ENCODE measurements at places on chromosomes 5 and 9. TPM values are rescaled to one million over a fixed set of nuclear protein-coding genes. Genes with fewer than 3 reads are reported as not detected.

DNA sequence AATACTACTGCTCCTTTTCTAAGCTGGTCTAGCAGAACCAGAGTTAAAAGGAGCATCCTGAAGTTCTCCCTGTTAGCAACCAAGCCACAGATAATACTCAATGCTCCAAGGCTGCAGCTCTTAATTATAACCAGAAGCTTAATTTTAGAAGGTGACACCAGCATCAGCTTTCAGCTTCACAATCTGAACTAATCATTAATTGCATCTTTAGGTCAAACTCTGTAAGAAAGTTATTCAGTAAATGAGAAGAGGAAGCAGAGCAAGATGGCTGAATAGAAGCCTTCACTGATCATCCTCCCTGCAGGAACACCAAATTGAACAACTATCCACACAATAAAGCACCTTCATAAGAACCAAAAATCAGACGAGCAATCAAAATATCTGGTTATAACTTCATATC is 38.5 kb downstream of the APBA1 start:
- DNase-seq, result no peak

GRCh38 chr5:114367029-114367428 is 5.2 kb downstream of the KCNN2 start:
- DNase-seq, result no peak

Gene CNTNAP3B
- total RNA-seq, result 15.0 TPM

DNA sequence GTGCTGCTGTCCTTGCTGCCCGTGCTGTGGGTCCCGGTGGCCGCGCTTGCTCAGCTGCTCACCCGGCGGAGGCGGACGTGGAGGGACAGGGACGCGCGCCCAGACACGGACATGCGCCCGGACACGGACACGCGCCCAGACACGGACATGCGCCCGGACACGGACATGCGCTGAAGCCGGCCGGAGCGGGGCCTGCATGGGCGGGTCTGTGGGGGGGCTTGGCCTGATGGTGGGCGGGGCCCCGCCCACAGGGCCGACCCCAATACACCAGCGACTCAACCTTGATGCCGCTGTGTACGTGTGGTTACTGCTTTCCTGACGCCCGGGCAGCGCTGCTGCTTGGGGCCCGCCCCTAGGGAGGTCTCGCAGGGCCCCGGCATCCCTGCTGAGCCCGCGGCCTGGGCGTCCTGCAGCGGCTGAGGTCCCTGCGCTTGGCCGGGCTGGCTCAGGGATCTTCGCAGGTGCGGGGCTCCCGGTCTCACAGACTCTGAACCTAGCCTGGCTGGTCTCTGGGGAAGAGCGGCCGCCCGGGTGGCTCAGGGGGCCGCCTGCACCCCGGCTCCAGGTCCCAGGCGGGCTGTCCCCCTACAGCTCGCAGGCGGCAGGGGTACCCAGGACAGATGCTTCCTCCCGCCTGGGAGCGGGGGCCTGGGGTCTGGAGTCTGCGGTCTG is 20.9 kb downstream of the SLC6A18 start:
- no peak for DNase-seq

Gene SPAAR
- total RNA-seq, result 0.72 TPM

DNA sequence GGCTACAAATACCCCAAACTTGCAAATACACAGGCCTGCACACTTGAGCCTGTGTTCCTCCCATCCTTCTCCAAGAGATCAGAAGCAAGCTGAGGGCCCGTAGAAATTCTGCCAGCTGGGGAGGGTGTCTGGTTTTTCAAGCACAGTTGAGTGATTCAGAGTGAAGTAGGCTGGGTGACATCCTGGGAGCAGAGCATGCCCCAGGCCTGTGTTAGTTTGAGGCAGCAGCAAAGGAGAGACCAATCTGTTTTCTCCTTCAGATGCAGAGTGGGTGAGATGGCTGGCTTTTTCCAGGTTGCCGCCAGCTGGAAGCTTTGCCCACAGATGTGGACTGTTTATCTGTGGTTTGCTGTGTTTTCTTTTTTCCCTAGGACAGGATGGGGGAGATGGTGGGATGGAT is 63.1 kb downstream of the RCL1 start:
- DNase-seq, result peak; percentile 92

Gene ITGA2
- 2.7 TPM for total RNA-seq

DNA sequence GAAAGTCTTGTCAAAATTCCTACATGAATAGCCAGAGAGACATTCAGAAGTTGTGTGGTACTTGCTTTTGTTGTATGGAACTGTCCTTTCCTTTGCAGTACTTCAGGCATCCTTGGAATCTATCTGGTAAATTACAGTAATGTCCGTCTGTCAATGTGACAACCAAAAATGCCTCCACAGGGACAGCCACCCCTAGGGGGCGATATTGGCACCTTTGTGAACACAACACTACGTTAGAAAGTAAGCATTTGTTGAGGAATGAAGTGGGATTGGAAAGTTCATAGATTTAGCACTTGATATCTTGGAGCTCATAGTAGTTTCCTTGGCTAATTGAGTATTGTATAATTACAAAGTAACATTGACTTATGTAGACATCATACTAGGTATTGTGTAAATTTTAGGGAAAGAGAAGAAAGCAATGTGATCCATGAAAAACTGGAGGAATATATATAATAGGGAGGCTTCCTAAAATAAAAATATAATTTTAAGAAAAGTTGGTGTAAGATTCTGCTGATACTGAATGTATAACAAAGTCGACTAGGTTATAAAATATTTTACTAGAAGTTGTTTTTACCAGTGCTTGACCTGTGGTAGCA is 32.7 kb downstream of the TMEFF1 start:
- DNase-seq, result peak; percentile 80

Gene GPR151
- total RNA-seq, result not detected

- peak; percentile 86 for DNase-seq
Observed at GRCh38 chr9:87322840-87323635, 174.6 kb upstream of the DAPK1 start.

- peak; percentile 29 for DNase-seq
Observed at GRCh38 chr9:93111001-93111370, 15.0 kb downstream of the CARD19 start.

Gene PCDHGA1
- 1.1 TPM for total RNA-seq

DNA sequence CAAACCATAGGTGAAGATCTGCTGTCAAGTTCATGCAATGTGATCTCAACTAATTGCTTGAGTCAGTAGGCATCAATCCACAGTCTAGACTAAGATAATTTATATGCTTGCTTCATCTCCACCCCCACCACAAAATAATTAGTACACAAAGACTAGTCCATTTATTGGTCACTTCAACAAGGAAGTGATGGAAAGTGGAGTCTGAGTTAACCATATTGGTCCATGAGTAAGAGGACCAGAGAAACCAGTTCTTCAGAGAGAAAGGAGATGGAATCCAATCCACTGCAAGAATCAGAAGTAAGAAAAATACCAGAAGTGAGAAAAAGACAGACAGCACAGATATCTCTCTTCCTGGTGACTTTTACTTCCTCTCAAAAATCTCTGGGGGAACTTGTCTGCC is 366.5 kb downstream of the CHSY3 start:
- DNase-seq, result no peak

DNA sequence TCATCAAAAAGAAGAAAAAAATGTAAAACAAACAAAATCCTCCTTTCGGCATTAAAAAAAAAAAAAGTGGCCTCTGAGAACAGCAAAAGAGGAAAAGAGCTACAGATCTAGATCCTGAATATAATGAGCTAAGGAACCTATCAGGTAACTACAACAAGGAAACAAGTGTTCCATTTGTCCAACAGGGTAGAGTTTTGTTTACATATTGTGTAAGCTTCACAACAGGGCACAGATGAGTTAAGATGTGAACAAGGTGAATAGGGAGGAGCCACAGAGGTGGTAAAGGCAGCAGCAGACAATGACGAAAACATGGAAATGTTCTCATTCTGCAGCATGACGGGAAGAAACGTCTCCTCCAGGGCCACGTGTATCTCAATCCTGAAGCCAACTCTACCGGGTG is 14.4 kb downstream of the ELP1 start:
- DNase-seq, result peak; percentile 5
